ENCODE measurements at places on chromosomes 16 and 17. TPM values are rescaled to one million over a fixed set of nuclear protein-coding genes. Genes with fewer than 3 reads are reported as not detected.

DNA sequence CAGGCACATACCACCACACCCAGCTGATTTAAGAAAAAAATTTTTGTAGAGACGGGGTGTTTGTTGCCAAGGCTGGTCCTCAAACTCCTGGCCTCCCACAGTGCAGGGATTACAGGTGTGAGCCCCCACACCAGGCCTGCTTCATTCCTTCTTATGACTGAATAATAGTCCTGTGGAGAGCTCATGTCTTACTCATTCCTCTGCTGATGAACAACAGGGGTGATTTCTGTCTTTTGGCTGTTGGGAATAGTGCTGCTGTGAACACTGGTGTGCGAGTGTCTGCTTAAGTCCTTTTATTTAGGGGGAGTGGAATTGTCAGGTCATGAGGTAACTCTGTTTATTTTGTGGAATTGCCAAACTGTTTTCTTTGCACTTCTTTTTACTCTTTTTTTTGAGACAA, 2.7 kb upstream of the CTRB1 start:
- H3K27me3 ChIP-seq = no peaks in the 10 kb centered on the region
- no peak overlapping the region for H3K4me3 ChIP-seq
- no peak overlapping the region for H3K27ac ChIP-seq
- no peaks in the 10 kb centered on the region for H3K4me1 ChIP-seq

DNA sequence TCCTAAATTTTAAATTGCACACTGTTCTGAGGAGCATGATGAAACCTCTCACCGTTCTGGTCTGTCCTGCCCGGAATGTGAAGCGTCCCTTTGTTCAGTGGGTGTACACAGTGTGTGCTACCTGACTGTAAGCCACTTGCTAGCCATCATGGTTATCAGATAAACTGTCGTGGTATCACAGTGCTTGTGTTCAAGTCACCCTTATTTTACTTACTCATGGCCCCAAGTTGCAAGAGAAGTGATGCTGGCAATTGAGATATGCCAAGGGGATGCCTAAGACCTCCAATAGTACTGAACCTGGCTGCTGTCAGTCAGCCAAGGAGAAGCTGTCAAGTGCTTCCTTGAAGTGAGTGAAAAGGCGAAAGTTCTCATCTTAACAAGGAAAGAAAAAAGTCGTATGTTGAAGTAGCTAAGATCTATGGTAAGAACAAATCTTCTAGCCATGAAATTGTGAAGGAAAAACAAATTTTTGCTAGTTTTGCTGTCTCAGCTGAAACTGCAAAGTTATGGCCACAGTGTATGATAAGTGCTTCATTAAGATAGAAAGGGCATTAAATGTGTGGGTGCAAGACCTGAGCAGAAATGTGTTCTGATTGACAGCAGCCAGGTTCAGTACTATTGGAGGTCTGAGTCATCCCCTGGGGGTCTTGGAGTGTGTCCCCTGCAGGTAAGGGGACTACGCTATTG, 5.8 kb downstream of the PIK3R6 start:
- no peak overlapping the region for H3K4me3 ChIP-seq
- H3K27me3 ChIP-seq = no peaks in the 10 kb centered on the region
- no peak overlapping the region for H3K27ac ChIP-seq

- no peak for DNase-seq
- no peak overlapping the region for H3K27ac ChIP-seq
- H3K4me1 ChIP-seq = peaks cover 7% of the 10 kb centered on the region
Observed at GRCh38 chr17:10126616-10127501, 71.5 kb downstream of the GAS7 start.

GRCh38 chr17:66949501-66949900, 15.0 kb upstream of the CACNG4 start:
- peak; percentile 81 for DNase-seq
- H3K27me3 ChIP-seq = no peaks in the 10 kb centered on the region
- H3K4me3 ChIP-seq = no peak overlapping the region
- H3K36me3 ChIP-seq = no peaks in the 10 kb centered on the region

GRCh38 chr17:69655902-69656301, 241.4 kb downstream of the MAP2K6 start:
- peaks cover 12% of the 10 kb centered on the region for H3K27me3 ChIP-seq
- no peaks in the 10 kb centered on the region for H3K4me1 ChIP-seq
- H3K27ac ChIP-seq = no peak overlapping the region
- no peak for DNase-seq
- H3K36me3 ChIP-seq = no peaks in the 10 kb centered on the region

- H3K27me3 ChIP-seq = no peaks in the 10 kb centered on the region
- DNase-seq = no peak
- no peaks in the 10 kb centered on the region for H3K36me3 ChIP-seq
- no peak overlapping the region for H3K4me3 ChIP-seq
- H3K27ac ChIP-seq = no peak overlapping the region
Observed at GRCh38 chr17:726271-726919, 6.0 kb upstream of the TLCD3A start.

GRCh38 chr16:78946556-78946955, 654.0 kb downstream of the MAF start:
- H3K4me1 ChIP-seq = no peaks in the 10 kb centered on the region
- H3K4me3 ChIP-seq = no peak overlapping the region
- no peak overlapping the region for H3K27ac ChIP-seq
- DNase-seq = no peak
- no peaks in the 10 kb centered on the region for H3K36me3 ChIP-seq
- no peaks in the 10 kb centered on the region for H3K27me3 ChIP-seq

GRCh38 chr16:19994466-19995170, 79.1 kb downstream of the GPR139 start:
- no peaks in the 10 kb centered on the region for H3K36me3 ChIP-seq
- no peak for DNase-seq
- no peak overlapping the region for H3K27ac ChIP-seq
- no peaks in the 10 kb centered on the region for H3K4me1 ChIP-seq
- no peak overlapping the region for H3K4me3 ChIP-seq

DNA sequence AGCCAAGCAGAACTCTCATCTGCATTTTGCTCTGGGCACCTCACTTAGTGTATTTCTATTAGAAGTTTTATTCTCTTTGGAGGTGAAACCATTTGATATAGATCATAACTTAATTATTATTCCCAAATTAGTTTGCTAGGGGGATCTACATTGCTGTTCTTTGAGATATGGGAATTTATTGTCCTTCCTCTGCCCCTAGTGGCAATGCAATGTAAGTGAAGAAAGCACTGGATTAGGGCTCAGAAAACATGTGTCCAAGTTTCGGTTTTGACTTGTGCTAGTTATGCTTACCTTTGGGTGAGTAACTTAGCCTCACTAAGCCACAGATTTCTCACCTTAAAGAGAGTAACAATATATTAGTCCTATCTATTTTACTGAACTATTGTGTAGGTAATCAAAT, 2.9 kb downstream of the KRT39 start:
- no peaks in the 10 kb centered on the region for H3K4me1 ChIP-seq
- peak; percentile 6 for DNase-seq
- no peak overlapping the region for H3K4me3 ChIP-seq
- H3K27me3 ChIP-seq = no peaks in the 10 kb centered on the region

GRCh38 chr16:52265446-52265861, 281.5 kb downstream of the TOX3 start:
- no peak for DNase-seq
- H3K36me3 ChIP-seq = no peaks in the 10 kb centered on the region
- H3K4me3 ChIP-seq = no peak overlapping the region
- H3K27ac ChIP-seq = no peak overlapping the region
- peaks cover 3% of the 10 kb centered on the region for H3K27me3 ChIP-seq

DNA sequence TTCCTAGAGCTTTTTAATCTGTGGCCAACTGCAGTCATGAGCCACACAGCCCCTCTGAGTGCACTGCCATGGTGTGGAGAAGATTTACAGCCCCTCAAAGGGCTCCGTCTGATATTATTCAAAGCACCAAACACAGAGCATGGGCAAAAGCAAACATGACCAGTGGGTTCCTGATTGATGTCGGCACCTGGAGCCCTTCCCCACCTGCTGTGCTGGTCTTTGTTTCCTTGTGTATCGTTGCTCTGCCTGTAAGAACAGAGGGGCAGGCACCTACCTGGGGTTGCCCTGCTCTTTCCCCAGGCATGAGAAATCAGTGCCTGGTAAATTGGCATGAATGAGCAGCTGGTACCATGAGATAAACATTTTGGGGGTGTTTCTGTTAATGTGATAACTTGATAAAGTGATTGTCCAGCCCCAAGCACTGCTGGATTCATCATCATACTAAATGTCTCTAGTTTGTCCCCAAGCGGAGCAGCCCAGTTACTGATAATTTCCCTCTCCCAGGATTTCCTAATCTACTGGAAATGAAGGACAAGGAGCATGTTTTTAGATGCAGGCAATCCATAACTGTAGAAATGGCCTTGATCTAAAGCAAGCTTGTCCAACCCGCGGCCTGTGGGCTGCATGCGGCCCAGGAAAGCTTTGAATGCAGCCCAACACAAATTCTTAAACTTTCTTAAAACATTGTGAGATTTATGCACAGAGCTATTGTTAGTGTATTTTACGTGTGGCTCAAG, 5.0 kb upstream of the SPIRE2 start:
- H3K4me1 ChIP-seq = no peaks in the 10 kb centered on the region
- no peak for DNase-seq
- no peaks in the 10 kb centered on the region for H3K36me3 ChIP-seq
- no peaks in the 10 kb centered on the region for H3K27me3 ChIP-seq
- no peak overlapping the region for H3K27ac ChIP-seq

DNA sequence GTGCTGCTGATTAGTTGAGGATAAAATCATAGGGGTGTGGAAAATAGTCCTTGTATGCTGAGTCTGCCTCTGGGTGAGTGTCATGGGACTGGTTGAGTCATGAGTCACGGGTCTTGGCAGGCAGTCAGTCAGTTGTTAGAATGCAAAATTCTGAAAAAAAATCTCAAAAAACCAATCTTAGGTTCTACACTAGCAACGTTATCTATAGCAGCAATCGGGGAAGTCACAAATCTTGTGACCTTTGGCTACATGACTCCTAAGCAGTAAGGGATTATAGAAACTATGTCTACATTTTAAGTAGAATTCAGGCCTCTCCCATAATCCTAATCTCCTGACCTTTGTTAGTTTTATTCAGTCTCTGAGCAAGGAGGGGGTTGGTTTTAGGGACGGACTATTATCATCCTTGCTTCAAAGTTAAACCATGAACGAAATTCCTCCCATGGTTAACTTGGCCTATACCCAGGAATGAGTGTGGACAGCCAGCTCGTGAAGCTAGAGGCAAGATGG, 18.0 kb upstream of the PMFBP1 start:
- no peaks in the 10 kb centered on the region for H3K36me3 ChIP-seq
- H3K4me1 ChIP-seq = no peaks in the 10 kb centered on the region
- no peaks in the 10 kb centered on the region for H3K27me3 ChIP-seq
- no peak overlapping the region for H3K27ac ChIP-seq
- no peak for DNase-seq

GRCh38 chr16:2919511-2920255, 8.0 kb downstream of the FLYWCH1 start:
- no peak overlapping the region for H3K27ac ChIP-seq
- H3K36me3 ChIP-seq = peaks cover 11% of the 10 kb centered on the region
- H3K4me3 ChIP-seq = no peak overlapping the region
- peaks cover 22% of the 10 kb centered on the region for H3K4me1 ChIP-seq
- DNase-seq = peak; percentile 81

DNA sequence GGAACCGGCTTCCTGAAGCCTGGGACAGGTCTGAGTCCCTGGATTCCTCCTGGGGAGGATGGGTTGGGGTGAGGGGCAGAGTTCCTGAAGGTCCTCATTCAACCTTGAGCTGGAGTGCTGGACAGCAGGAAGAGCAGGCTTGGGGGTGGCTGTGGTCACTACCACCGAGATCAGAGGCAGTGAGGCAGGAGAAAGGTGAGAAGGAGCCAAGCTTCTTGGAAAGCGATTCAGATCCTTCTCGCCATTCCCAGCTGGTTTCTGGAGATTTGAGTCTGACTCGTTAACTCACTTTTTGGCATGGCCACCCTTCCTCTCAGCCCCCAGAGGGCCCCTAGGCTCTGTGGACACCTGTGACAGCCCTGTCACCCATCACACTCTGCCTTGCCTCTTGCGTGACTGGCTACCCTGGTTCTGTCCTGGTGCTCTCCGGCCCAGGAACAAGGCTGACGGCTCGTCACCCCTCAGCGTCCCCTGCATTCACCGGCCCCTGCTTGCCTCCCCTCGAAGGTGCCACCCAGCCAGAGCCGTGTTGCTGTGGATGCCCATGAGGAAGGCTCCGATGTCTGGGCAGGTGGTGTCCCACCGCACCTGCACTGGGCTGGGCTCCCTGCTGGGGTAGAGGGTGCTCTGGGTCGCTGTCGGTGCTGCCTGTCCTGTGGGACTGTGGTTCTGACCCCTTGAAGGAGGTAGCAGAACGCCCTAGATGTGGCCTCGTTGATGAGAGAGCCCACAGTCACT, 9.7 kb upstream of the TIMP2 start:
- no peaks in the 10 kb centered on the region for H3K36me3 ChIP-seq
- peaks cover 24% of the 10 kb centered on the region for H3K4me1 ChIP-seq
- no peaks in the 10 kb centered on the region for H3K27me3 ChIP-seq
- no peak overlapping the region for H3K27ac ChIP-seq
- no peak overlapping the region for H3K4me3 ChIP-seq
- DNase-seq = no peak

Gene HEATR9
- total RNA-seq = not detected

Gene ATP2C2
- total RNA-seq = not detected

Gene MEFV
- not detected for total RNA-seq

Gene KRTAP4-6
- not detected for total RNA-seq

Gene KRT27
- not detected for total RNA-seq

Gene KRTAP3-2
- not detected for total RNA-seq

Gene BICDL2
- total RNA-seq = not detected

Gene LRRC36
- total RNA-seq = not detected

Gene OR1F1
- total RNA-seq = not detected
